ENCODE measurements at places on chromosomes 5 and 9.

- DNase-seq: no peak
These were observed 145.0 kb upstream of the TNC start for GRCh38 chr9:115262952-115263351.

GRCh38 chr9:124102363-124102762, 90.8 kb downstream of the LHX2 start:
- DNase-seq: no peak

DNA sequence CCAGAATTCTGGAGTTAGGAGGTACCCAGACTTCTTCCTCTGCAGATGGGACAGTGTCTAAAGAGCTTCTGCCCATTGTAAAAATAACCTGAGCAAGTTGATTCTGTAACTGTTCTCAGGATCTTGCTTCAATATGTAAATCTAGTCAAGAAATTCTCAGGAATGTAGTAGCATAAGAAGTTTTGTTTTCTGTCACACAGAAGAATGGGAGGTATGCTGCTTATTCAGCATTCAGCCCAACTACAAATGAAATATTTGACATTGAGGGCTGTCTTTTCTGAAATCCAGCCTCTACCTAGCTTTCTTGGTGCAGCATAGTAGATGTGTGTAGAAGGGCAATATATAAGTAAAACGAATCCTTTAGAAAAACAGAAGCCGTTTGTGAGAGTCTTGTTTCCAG, 13.8 kb downstream of the MACIR start:
- DNase-seq: peak; percentile 21

DNA sequence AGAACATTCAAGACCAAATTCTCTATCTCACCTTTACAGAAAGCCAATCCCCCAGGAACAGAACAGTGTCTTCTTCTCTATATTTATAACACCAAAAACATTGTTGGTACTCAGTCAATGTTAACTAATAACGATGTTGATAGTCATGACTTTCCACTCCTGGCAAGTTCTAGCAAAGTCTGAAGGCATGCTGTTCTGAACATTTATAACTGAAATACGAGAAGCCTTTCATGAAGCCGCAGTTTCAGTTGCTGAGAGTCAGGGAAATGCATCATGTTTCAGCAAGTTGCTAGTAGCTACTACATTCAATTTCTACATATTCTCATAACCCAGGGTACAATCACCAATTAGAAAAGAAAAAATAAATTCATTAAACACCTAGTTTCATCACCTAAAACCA, 301.4 kb downstream of the PDE4D start:
- no peak for DNase-seq

- peak; percentile 32 for DNase-seq
These were observed 2.0 kb downstream of the RNF44 start for GRCh38 chr5:176535101-176535663.

DNA sequence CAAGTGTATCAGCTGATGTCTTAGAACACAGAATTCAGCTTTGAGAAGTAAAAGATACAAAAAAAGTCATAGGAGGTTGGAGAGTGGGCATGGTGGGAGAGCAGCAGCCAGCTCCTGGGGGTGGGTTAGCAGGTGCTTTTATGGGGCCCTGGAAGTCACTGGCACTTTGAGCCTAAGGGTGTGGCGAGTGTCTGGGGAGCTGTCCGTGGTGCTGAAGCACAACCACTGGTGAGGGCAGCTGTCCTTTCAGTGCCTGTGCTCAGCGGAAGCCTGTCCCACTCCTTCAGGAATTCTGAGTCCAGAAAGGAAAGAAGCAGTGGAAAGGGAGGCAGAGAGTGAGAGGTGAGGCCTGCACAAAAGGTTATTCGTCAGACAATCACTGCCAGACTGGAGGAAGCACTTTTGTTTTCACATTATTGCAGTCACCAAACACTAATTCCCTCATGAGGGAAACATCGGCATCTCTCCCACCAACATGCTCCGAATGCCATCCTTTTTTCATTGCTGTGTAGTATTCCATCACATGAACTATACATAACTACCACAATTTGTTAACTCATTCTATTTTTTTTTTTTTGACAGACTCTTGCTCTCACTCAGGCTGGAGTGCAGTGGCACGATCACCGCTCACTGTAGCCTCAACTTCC, 59.4 kb upstream of the RAPGEF1 start:
- DNase-seq: peak; percentile 77

DNA sequence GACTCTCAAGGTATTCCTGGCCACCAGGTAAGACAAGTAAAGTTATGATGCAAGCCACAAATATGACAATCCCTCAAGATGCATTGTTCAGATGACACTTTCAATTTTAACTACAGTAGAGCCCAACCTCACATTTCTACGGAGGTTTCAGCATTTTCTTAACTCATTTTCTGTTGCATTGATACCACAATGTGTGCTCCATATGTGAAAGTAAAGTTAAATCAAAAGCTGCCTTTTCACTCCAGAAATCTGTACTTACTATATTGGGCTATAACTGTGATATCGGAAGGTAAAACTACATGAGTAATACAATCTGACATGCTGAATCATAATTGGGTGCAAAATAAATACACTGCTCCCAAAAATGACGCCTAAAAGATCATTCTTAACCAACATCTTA, 333.6 kb upstream of the MEF2C start:
- no peak for DNase-seq

DNA sequence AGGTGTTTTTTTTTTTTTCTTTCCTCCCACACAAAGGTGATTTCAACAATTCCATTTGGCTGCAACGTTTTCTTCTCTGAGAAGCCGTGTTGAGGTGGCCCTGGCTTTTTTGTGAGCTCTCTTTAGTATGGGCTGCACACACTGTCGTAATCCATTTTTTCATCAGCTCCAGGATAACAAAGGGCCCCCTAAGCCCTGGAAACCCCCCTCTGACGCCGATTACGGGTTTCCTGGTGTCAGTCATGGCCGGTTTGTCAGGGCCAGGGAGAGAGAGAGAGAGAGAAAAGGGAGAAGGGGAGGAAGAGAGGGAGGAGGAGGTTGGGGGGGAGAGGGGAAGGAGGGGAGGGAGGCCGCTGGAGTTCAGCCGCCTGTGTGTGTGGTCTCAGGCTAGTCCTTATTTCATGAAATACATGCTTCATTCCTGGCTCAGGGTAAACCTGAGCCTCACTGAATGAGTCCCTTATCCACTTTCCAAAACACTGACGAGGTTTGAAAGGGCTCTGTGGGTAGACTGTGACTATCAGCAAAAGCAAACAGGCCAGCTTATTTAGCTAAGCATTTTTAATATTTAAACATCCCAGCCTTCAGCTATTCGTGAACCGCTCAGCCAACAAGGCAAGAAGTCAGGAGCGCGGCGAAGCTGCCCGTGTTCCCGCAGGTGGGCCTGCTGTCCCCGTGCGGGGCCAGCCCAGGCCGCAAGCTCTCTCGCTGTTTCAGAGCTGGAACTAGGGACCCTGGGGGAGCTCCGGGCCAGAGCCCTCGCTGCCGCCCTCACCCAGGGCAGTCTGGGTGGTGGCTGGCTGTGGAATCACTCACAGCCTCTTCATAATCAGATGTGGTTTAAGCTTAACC, 172.8 kb downstream of the ERCC6L2 start:
- DNase-seq: no peak

DNA sequence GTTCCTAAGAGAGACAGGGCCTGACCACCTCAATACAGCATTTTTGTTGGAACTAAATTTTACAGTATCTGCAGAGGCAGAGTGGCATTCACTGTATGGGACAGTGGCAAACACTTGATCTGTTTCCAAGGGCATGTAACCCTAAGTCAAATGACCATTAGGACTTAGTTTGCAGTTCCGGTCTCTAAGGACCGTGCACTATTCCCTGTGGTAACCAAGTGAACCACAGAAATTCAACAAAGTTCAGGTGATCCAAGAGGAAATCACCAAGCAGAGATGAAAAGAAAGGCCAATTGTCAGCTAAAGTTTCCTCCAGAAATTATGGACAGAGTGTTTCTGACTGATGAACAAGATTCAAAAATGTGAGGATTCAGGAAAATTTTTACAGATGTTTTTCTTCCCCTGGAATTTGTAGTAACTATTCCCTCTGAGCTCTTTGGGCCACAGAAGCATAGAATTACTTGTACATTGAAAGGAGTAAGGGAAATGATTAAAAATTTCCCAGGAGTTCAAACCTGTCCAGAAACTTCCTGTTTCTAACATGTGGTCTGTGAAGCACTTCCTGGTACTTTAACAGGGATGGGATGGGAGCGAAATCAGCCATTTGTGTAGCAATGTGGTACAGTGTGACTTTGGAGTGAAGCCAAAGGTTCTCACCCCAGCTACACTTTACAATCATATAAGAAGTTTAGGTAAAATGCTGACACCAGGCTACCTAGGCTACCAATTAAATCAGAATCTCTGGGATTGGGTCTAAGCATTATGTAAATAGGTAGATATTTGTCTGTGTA, 266.1 kb upstream of the MAP3K1 start:
- DNase-seq: no peak

GRCh38 chr9:115882911-115883310, 270.7 kb upstream of the PAPPA start:
- DNase-seq: peak; percentile 44

DNA sequence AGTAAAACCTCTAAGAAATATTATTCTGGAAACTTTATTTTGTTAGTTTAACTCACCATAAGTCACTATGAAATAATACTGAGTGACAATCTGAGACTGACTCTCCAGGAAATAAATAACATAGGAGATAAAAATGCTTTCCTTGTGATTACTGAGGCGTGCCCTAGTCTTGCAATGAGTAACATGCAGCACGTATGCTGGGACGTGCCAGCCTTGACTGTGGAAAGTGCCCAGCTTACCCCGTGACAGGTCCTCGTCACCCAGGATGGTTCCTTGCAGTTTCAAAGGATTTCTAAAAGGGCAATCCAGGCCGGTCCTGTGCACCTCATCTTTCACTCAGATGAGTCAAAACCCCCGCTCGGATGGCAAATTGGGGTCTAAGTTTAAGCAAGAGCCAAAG, 720.8 kb upstream of the ADAMTS16 start:
- DNase-seq: no peak

DNA sequence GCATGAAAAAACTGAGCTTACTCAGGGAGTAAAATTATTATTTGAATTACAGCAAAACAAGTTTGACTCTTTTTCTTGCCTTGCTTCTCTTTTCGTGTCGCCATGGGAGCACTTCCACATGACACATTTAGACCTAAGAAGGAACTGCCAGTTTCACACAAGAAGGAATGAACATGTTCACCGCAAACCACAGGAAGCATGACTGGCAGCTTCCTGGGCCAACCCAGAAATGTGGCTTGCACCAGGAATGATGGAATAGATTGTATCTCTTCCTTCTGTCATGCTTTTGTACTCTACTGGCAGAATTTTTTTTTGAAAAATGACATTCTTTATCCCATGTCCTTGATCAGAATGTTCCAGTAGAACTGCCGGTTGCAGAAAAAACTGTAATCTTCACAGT, 32.9 kb upstream of the MAN2A1 start:
- peak; percentile 83 for DNase-seq

- DNase-seq: no peak
These were observed 11.8 kb downstream of the ARL14EPL start for GRCh38 chr5:116044073-116044472.

All from AG20443 (cell line).